Right cardiac atrium (tissue), 5 donors: ENCODE measurements at places on chromosomes 5 and 9.

DNA sequence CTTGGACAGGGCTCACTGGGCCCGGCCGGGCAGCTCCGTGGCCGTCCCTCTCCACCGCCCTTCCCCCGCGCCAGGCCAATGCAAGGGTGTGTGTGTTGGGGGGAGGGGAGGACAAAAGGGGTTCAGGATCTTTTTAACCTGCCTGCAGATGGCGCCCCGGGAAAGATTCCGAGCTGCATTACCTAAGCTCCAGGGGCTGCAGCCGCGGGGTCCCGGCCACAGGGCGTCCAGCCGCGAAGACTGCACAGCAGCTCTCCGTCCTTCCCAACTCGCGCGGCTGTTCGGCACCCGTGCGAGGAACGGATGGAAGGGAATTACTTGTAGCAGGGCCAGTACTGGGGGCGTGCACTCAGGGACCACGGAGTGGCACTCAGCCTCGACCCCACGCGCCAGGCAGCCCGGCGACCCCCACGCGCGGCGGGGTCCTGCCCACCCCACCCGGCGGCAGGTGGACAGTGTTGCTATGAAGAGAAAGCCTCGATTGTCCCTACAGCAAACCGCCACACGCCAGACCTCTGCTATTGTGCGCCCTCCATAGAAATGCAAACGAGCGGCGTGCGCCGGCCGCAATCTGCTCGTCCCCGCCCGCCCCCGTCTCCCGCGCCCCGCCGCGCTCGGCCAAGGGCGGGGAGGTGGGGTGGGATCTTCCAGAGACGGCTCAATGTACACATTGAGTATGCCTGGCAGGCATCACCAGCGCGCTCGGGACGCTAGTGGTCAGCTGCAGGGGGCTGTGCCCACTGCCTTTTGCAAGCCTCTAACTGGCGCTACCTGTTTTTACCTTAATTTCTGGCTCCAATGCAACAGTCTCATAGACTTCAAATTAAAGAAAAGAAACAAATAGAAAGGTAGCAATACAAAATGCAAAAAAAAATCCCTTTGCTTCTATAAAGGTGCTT lies 796 bp upstream of the GADD45G start:
- DNase-seq, result peak; percentile 75

GRCh38 chr5:10306806-10307205 lies 896 bp downstream of the CMBL start:
- DNase-seq, result no peak

DNA sequence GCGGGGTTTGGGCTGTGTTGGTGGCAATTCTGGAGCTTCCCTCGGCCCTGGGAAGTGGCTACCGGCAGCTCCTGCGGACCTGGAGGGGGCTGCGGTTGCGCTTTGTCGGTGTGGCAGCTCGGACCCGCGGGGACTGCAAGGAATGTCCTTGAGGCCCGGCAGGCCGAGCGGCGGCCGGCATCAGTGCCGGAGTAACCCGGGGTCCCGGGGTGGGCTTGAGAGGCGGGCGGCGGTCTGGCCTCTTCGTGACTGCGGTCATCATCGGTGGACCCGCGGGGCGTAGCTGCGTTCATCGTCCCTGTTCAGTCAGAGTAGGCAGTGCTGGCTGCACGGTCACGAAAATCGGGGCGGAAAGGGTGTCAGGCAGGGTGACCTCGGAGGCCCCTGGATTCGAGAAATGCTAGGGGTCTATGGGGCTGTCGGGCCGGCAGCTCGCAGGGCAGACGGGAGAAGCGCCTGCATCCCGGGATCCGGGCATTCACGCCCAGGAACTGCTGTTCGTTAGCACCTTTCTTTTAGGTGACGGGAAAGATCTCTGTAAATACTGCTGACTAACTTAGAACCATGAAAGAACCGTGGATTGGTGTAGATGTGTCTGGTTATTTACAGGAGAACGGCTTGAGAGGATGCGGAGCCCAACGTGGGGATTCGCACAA lies 474 bp downstream of the HMGCR start:
- DNase-seq, result peak; percentile 82

- no peak for DNase-seq
These were observed 60.8 kb upstream of the CER1 start for GRCh38 chr9:14783358-14783757.

GRCh38 chr9:109411069-109411761 lies 86.9 kb downstream of the PTPN3 start:
- DNase-seq, result no peak

DNA sequence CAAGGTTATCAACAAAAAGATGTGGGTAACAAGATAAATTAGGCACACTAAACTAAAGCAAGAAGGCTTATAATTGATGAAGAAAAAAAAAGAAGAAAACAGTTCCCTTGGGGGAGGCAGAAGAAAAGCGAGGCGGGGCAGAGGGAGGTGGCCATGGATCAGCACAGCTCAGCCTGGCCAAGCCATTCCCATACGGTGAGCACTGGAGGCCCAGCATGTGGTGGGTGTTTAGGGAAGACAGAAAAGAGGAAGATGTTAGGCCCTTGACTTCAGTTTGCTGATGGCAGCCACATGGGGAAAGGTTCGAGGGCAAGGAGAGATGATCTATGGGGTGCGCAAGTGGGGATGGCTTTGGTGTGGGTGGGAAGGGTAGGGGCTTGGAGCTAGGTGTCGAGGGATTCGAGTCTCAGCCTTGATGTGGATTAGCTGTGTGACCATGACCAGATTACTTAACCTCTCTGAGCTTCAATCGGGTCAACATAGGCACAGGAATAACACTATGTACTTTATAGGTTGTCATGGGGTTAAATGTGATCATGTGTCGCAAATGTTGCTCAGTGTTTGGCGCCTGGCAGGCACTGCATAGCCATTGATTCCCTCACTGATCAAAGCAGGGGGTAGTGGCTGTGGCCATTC lies 10.3 kb upstream of the STC2 start:
- DNase-seq, result no peak

DNA sequence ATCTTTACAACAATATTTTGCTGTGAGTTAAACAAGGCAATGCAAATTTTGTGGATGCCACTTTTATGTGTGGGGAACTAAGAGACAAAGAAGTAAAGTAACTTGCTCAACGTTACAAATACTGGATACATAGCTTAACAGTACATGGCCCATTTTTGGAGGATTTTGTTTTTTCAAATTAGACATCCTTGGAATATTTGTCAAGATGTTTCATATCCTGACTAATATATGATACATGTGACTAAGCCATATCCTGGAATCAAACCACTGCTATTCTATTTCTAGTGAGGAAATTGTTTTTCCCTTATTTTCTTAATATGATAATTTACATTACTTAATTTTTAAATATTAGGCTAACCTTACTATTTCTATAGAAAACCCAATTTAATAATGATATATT lies 529.8 kb downstream of the DMRTA1 start:
- DNase-seq, result no peak

DNA sequence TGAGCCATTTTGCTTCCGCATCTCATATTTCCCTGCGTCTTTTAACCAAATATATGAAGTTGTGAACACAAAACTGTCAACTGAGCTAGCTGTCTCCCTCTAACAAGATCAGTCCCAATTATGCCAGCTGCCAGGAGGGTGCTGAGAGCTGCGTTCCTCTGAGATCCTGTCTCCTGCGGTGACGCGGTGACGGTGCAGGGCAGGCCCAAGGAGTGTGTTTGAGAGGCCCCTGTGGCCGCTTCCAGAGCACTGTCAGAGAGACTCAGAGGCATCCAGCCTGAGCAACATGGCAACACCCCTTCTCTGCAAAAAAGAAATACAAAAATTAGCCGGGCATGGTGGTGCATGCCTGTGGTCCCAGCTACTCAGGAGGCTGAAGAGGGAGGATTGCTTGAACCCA lies 126.3 kb upstream of the FOXD4L5 start:
- DNase-seq, result no peak

GRCh38 chr5:173720286-173720952 lies 104.0 kb upstream of the BOD1 start:
- DNase-seq, result no peak

GRCh38 chr5:168076561-168076991 lies 214.9 kb upstream of the WWC1 start:
- peak; percentile 48 for DNase-seq

- DNase-seq, result no peak
These were observed 502.4 kb downstream of the GADD45G start for GRCh38 chr9:90107040-90107725.

GRCh38 chr9:27784847-27785713 lies 211.8 kb upstream of the C9orf72 start:
- no peak for DNase-seq

DNA sequence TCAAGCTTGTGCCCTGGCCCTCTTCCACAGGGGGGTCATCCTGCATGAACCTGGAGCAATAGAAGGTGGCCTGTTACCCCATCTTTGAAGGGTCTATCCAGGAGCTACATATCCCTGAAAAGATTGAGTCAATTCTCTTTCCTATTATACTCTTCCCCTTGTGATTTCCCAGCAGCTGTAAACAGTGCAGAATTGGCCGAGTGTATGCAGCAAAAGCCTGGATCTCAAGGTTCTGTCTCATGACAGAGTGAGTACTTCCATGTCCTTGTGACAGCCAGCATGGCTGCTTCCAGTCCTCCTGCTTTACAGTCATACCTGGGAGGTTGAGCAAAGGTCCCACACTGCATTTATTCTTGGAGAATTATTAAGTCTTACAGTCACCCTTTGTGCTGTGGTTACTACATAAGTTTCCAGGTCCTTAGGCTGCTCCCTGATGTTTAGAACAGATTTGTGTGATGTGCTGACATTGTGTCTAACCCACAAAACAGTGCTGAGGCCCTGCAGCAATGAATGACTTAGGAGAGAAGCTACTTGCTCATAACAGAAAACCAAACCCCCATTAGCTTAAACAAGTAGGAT lies 67.5 kb downstream of the NREP start:
- DNase-seq, result no peak

- DNase-seq, result no peak
These were observed 334.9 kb upstream of the DAB2 start for GRCh38 chr5:39759701-39760100.

DNA sequence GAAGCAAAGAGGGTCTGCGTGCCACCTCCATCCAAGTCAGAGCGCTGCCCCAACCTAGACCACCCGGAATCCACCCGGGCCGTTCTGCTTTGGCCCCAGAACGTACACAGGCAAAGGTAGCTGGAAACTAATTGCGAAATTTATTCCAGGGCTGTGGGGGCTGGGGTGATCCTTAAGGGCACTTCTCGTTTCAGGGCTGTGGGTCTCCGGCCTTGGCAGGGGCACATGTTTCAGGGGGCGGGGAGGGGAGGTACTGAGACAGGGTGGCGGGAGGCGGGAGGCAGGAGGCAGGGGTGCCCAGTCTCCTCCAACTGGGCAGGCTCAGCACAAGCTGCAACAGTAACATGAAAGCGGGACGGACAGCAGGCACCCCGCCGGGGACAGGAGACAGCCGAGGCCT lies 26.1 kb downstream of the NR5A1 start:
- no peak for DNase-seq

DNA sequence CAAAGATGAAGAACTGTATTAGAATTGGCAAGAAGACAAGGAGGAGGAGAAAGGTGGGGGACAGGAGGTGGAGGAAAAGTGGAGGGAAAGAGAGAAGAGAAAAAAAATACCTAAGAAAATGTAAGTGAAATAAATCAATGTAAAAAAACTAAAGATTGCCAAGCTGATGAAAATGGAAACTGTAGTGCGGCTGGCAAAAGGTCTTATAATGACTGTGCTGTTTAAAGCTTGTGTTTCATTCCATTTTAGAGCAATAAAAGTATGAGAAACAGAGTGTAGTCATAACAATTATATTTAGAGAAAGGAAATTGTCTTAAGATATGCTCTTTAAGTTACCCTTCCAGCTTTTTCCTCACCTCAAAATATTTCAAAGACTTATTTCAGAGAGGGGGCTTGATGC lies 670.5 kb upstream of the SEMA6A start:
- no peak for DNase-seq

DNA sequence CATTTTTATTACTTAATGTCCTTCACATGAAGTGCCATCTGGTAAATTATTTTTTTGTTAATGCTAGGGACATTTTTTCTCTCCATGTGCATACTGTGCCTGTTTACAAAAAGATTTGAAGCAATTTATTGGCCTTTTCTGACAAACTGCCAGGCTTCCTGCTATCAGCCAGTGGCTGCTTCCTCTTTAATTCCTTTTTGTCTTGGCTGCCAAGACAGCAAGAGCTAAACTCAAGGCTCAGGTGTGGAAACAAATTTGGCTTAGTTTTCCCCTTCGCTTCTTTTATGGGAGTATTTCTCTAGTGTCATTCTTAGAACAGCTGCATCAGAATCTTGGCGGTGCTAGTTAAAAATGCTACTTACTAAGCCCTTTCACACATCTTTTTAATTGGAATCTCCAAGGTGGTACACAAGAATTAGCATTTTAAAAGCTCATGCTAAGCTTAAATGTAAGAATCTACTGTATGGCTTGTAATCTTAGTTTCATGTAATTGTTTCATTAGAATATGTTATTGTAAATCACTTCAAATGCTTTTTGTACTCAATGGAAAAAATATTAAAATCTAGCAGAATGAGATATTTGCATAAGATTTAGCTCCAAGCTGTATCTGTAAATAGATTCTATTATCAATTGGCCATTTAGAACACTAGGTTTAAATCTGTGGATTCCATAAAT lies 134.2 kb upstream of the RASGRF2 start:
- no peak for DNase-seq

DNA sequence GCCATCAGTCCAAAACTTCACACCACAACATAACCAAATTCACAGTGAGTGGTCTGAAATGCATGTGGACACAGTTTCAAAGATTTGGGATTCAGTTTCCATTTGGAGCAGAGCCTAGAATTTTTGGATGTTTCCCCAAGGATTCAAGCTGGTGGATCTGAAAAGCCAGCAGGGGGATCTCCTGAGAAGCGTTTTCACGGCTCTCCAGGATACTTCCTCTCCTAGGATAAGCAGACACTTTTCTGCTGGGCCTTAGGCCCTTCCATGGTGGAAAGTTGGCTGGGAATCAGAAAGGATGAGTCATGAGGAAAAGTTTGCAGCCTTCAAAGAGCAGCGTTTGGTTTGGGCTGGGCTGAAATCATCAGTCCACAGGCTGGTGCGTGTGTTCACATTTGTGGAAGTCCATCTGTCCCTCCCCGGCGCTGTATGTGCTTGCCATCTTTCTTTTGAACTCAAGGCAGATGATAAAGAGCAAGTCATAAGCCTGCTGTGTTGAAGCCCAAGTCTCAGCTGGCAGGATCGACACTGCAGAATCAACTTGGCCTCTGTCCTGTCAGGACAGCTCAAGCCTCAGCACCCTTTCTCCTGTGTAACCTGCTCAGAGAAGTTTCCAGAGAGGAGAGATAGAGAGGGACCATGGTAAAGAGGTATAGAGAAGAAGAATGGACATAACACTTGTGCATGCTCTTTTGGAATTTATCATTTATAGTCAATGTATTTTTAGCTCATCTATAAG lies 152.6 kb upstream of the MSX2 start:
- peak; percentile 54 for DNase-seq

GRCh38 chr5:169584998-169585451 lies 1.5 kb downstream of the SPDL1 start:
- no peak for DNase-seq

- peak; percentile 79 for DNase-seq
These were observed 11.5 kb downstream of the SARDH start for GRCh38 chr9:133726401-133727276.

GRCh38 chr9:98280574-98280973 lies 25.1 kb upstream of the TBC1D2 start:
- DNase-seq, result no peak

GRCh38 chr9:16136961-16137360 lies 584.1 kb downstream of the CCDC171 start:
- no peak for DNase-seq
